ENCODE measurements at places on chromosomes 3 and 15.

GRCh38 chr15:70045045-70045444, 52.7 kb downstream of the TLE3 start:
- DNase-seq = no peak

GRCh38 chr3:66068255-66068654, 29.5 kb upstream of the MAGI1 start:
- no peak for DNase-seq

DNA sequence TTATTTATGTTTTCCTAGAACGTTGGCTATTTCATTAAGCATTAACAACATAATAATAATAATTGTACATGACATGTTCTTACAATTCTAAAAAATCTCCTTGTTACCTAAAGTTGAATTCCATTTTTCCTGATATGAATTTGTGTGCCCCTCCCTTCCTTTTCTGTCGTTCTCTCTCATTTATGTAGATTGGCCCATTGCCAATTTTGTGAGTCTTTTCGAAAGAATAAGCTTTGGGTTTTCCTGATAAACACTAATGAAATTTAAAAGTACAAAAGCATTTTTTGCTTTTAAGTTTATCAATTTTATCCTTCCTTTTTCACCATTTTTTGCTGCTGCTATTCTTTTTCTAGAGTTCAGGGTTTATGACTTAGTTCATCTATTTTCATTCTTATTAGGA, 44.9 kb downstream of the PRR23E start:
- no peak for DNase-seq

- no peak for DNase-seq
Observed at GRCh38 chr3:196631682-196632045, 7.8 kb upstream of the NRROS start.

GRCh38 chr15:25671132-25671531, 192.0 kb downstream of the ATP10A start:
- no peak for DNase-seq

GRCh38 chr3:98918586-98918985, 17.1 kb upstream of the DCBLD2 start:
- no peak for DNase-seq

All from glomerular endothelial cell (primary cell).